HL-60 (cell line): ENCODE measurements at places on chromosomes 7 and 10.

- DNase-seq: no peak
Measured at GRCh38 chr10:100724531-100725027, 20.8 kb upstream of the PAX2 start.

DNA sequence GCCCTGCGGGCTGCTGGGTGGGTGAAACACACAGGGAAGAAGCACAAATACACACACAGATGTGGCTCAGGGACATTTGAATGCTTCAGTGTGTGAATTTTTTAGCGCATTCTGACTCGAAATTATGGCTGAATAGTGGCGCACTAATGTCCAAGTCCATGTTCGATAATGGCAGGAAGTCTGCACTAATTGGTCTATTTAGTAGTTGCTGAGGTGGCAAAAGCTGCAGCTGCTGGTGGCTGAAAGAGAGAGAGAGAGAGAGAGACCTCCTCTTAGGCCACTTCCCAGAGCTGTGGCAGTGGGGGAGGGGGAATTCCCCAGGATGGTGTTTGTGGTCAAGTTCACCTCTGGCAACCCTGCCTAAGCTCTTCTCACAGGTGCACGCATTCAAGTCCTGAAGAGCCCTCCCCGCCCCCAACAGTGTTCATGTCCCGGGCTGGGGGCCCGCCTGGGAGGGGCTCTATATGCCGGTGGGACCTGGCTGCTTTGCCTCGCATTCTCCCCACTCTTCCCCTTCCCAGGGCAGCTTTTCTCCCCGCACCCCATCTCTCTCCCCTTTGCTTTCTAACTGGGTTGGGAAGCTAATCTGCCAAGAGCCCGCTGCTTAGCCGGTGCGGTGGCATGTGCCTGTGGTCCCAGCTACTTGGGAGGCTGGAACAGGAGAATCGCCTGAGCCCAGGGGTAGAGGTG, 6.0 kb upstream of the MNX1 start:
- DNase-seq: no peak

- no peak for DNase-seq
Measured at GRCh38 chr10:8035006-8035640, 19.4 kb upstream of the GATA3 start.

DNA sequence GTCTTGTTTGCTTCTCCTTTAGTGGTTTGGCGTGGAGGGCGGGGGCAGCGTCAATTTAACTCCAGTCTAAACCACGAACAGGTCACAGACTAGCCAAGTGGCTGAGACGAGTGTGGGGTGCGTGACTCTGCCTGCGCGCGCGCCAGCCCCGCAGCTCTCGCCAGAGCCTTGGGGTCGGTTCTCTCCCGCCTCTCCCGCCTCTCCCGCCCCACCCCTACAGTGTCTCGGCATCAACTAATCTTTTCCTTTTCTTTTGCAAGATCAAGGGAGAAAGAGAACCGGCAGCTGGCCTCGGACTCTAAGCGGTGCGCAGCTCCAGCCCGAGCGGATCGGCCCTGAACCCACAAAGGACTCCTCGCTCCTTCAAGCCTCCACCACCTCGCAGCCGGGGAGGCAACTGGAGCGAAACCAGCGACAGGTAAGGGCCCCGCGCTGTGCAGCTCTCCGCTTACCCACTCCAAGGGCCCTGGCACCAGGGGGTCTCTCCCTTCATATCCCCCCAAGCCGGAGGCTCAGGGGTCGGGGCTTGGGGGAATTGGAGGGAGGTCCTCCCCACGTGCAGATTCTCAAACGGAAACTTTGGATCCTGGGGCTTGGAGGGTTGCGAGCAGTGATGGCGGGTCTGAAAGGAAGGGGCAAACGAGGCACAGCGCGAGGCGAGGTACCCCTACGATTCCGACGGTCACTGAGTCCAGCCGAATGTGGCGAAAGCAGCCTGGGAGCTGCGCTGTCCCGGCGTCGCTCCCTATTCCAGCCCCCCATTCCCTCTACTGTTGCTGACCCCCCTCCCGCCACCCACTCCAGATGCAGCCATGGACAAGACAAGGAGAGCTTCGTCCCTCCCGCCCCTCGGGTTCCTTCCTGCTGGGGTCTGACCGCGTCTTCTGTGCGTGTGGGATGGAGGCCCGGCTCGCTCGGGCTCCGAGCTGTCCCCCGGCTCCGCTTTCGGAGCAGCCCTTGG, 829 bp downstream of the CHRM2 start:
- no peak for DNase-seq

GRCh38 chr10:62597226-62597625, 207.3 kb upstream of the ADO start:
- DNase-seq: no peak

DNA sequence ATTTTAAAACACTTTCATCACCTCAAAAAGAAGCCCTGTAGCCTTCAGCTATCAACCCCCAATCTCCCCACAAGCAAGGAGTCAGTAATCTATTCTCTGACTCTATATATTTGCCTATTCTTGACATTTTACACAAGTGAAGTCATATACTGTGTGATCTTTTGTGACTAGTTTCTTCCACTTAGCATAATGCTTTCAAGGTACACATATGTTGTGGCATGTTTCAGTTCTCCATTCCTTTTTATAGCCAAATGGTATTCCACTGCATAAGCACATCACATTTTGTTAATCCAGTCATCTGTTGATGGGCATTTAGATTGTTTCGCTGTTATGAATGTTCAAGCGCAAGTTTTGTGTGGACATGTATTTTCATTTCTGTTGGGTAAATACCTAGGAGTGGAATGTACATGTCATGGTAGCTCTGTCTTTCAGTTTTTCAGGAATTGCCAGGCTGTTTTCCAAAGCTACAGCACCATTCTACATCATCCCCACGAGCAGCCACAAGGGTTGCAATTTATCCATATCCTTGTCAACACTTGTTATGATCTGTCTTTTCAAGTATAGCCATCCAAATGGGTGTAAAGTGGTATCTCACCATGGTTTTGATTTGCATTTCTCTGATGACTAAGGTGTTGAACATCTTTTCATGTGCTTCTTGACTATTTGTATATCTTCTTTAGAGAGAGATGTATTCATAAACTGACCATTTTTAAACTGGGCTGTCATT, 405.6 kb downstream of the KCNMA1 start:
- no peak for DNase-seq

DNA sequence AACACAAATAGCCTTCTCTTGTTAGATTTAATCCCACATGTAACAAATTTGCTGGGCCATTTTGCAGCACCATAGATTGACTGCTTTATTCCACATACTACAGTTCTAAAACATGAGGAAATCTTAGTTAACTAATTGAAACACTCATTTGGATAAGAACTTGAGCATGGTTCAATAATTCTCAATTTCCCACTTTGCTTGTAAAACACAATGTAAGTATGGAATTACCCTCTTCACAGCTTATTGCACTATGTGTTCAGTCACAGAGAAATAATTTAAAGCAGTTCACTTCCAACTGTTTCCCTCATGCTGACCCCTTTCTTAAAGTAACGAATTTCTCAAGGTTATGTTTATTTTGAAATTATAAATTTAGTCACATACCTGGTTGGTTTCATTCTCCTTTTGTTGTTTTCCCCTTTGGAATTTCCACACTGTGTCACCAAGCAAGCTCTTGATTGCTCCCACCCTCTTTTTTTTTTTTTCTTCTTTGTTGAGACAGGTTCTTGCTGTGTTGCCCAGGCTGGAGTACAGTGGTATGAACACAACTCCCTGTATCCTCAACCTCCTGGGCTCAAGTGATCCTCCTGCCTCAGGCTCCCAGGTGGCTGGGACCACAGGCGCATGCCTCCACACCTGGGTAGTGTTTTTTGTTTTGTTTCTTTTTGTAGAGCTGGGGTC, 425.4 kb downstream of the EXOC4 start:
- no peak for DNase-seq

DNA sequence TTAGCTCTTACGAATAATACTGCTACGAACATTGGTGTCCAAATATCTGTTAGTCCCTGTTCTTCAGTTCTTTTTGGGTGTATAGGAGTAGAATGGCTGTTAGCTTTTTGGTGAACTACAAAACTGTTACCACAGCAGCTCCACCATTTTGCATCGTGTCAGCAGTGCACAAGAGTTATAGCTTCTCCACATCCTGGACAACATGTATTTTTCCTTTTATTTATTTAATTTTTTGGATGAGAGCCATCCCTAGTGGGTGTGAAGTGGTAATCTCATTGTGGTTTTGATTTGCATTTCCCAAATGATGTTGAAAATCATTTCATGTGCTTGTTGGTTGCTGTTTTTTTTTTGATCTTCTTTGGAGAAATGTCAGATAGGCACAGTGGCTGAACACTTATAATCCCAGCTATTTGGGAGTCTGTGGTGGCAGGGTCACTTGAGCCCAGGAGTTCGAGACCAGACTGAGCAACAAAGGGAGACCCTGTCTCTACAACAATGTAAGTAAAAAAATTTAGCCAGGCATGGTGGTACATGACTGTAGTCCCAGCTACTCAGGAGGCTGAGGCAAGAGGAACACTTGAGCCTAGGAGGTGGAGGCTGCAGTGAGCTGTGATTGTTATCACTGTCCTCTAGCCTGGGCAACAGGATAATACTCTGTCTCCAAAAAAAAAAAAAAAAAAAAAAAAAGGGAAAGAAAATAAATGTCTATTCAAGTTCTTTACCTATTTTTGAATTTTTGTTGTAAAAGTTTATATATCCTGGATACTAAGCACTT, 31.7 kb downstream of the TRIM24 start:
- no peak for DNase-seq

DNA sequence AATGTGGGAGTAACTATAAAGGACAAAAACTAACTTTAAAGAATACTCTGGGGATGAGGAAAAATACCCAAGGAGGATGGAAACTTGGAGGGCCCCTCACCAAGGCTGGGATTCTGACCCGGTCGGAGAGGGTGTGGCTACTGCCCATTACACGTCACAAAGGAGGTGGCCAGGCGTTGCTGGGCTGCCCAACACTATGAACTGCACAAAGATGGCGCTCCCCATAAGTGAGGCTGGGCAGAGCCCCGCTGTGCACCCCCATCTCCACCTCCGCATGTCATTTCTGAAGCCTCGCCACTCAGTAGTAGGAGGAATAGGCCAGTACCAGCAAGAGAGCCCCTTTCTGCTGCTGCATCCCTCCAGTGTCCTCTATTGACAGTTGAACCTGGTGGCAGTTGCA, 290.1 kb upstream of the ZNF32 start:
- no peak for DNase-seq

GRCh38 chr10:8767591-8767990, 713.1 kb downstream of the GATA3 start:
- DNase-seq: no peak

- DNase-seq: no peak
Measured at GRCh38 chr10:76583711-76584161, 1053.9 kb downstream of the KCNMA1 start.

GRCh38 chr10:23203369-23204325, 11.5 kb downstream of the PTF1A start:
- DNase-seq: no peak

DNA sequence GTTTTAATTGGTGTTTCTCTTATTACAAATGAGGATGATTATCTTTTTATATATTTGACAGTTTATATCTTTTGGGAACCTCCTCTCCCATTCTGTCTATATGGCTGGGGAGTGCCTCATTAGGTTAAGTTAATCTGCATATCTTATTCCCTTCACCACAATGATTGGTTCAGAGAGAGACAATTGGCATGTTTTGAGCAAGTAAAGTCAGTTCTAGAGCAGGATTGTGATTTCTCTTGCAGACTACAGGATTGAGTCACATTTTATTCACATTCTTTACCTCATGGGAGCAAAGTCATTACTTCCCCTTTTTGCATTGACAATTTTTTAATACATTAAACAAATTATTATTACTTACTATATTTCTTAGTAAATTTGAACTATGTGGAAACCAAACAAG, 345.6 kb downstream of the MDFIC start:
- no peak for DNase-seq
